Large intestine (tissue), 12 donors: ENCODE measurements at places on chromosomes 5 and 9. TPM values are rescaled to one million over a fixed set of nuclear protein-coding genes. Genes with fewer than 3 reads are reported as not detected.

BHMT2 gene
- 2.8 TPM for polyA plus RNA-seq

SLC25A48 gene
- polyA plus RNA-seq, result 0.54 TPM

RNF145 gene
- 52.6 TPM for polyA plus RNA-seq

PLAA gene
- polyA plus RNA-seq, result 24.3 TPM

PCDHGB5 gene
- 1.8 TPM for polyA plus RNA-seq

TNFSF15 gene
- 10.2 TPM for polyA plus RNA-seq

CCL19 gene
- 3.9 TPM for polyA plus RNA-seq

NIPSNAP3A gene
- 48.8 TPM for polyA plus RNA-seq

PHF24 gene
- polyA plus RNA-seq, result 1.6 TPM

SQSTM1 gene
- polyA plus RNA-seq, result 165 TPM

FAM174A gene
- polyA plus RNA-seq, result 22.4 TPM

C5orf52 gene
- 0.87 TPM for polyA plus RNA-seq

SVEP1 gene
- polyA plus RNA-seq, result 8.7 TPM

ELP1 gene
- 28.8 TPM for polyA plus RNA-seq

CDKN2B gene
- 21.7 TPM for polyA plus RNA-seq

CDH9 gene
- 0.91 TPM for polyA plus RNA-seq

FOXI1 gene
- polyA plus RNA-seq, result 0.03 TPM

SPINK6 gene
- not detected for polyA plus RNA-seq

CAMK2A gene
- polyA plus RNA-seq, result 1.1 TPM

CBY3 gene
- polyA plus RNA-seq, result 1.2 TPM

PSMD5 gene
- polyA plus RNA-seq, result 29.1 TPM

PDLIM4 gene
- 17.9 TPM for polyA plus RNA-seq

STOML2 gene
- polyA plus RNA-seq, result 125 TPM

PPP1R26 gene
- 15.3 TPM for polyA plus RNA-seq

IGIP gene
- 9.4 TPM for polyA plus RNA-seq

PCDHGA11 gene
- 1.4 TPM for polyA plus RNA-seq

PCDHA1 gene
- polyA plus RNA-seq, result 0.55 TPM

ADCY2 gene
- 4.7 TPM for polyA plus RNA-seq

TIMD4 gene
- 1.5 TPM for polyA plus RNA-seq
